ENCODE measurements at places on chromosomes 2 and 18.
A peak's percentile ranks its signal among the peaks of the same experiment; 100 is the strongest.

- DNase-seq, result no peak
These were observed 97.4 kb upstream of the FHL2 start for GRCh38 chr2:105496271-105496670.

DNA sequence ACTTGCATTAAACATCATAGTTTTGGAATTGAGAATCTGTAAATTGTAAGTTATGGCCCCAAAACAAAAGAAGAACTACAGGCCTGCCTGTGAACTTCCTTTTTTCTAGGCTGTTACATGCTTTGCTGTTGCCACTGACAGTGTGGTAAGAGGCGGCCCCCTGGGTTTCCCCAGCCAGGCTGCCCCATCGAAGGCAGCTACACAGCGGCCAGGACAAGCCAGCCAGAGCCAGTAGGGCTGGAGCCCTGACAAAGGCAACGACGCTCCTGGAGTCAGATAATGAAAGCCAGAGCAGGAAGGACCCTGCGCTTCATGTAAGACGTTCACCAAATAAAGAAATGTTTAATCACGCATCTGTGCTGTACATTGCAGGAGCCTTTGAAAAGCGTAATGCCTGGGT lies 55.0 kb downstream of the ANKRD44 start:
- DNase-seq, result no peak

- peak; percentile 51 for DNase-seq
These were observed 88.4 kb downstream of the PMAIP1 start for GRCh38 chr18:59988098-59988706.

DNA sequence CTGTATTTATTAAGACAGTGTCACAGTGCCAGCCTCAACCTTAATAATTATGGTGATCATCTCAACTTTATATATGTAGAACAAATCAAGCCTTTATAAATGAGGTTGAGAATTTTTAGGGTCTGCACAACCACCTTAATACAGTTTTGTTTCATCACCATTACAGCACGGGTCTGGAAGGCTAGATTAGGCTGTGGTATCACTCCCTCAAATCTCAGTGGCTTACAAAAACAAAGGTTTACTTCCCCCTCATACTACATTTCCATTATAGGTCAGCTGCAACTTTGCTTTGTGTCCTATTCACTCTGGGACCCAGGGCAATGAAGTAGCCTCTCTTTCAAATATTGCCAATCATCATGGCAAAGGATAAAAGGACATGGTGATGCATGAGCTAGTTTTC lies 23.3 kb upstream of the USP14 start:
- no peak for DNase-seq

DNA sequence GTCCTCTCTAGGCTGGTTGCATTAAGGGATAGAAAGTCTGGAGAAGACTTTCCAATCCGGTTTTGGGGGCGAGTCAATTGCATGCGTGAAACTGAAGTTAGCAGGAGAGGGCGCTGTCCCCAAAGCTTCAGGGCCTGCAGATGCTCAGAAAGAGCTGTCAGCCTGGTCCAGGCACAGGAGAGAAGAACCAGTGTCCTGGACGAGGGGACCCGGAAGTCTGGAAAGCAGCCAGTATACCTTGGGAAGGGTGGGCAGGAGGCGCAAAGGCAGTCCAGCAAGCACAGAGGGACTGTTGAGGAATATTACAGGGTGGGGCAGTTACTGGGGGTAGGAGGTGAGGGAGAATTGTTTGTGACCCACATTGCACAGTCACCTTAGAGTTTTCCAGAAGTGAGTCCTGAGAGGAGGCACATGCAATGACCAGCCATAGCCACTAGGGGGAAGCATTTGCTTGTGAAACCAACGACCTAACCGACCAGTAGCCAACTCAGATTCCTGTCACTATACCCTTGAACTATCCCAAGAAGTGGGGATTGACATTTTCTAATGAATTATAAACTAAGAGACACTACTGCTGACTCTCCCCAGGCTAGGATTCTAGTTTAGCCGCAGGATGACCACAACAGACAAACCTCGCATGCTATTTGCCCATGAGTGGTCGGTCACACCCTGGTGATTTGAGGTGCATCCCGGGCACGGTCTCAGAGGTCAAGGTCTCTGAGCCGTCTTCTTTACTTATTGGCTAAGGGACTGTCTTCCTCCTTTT lies 172.8 kb downstream of the RDH14 start:
- peak; percentile 48 for DNase-seq

DNA sequence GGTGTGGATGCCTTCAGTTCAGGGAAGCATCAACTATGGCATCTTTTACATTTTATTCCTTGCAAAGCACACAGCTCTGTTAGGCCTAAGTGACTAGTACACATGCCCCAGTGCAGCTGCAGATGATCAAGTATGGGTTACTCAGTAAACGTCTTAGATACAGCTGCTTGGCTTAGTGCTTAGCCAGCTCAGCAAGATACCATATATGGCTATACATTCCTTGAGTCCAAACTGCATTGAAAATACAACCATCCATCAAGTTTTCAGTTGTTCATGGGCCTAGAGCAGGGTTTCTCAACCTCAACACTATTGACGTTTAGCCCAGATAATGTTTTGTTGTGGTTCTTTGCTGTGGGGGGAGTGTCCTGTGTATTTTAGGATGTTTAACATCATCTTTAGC lies 769.9 kb downstream of the TSN start:
- peak; percentile 1 for DNase-seq

DNA sequence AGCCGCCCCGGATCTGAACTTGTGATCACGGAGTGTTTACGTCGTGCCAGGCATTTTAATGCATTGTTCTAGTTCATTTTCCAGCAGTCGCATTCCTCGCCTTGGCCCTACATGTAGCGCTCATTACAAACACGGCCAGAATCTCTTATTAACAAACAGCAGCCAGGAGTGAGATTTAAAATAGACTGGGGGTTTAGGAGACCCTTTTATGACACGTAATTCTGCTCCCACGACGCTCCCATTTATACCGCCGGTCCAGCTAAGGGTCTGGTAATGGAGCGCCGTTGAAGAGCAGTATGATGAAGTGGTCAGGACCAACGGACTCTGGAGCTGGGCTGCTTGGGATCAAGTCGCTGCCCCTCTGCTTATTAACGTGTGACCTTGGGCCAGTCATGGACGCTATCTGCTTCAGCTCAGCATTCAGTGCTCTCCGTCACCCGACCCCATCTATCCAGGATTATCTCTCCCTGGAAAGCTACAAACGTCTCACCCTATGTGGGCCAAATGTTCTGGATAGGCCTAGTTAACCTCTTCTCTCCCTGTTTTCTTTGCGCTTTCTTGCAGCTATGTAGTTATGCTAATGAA lies 745 bp downstream of the MSH2 start:
- no peak for DNase-seq

DNA sequence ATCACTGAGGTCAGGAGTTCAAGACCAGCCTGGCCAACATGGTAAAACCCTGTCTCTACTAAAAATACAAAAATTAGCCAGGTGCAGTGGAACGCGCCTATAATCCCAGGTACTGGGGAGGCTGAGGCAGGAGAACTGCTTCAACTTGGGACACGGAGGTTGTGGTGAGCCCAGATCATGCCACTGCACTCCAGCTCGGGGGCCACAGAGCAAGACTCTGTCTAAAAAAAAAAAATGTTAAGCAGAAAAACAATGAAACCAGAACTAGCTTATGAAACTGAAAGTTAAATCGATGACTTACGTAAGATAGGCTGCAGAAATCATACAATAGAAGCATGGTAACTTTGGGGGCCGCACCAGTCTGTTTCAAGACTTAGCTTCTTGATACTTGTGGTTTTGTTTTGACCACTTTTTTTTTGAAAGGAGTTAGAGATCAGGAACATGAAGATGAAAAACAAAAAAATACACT lies 6.2 kb upstream of the GPR155 start:
- DNase-seq, result no peak

GRCh38 chr2:58922245-58922644 lies 681.1 kb upstream of the FANCL start:
- no peak for DNase-seq

DNA sequence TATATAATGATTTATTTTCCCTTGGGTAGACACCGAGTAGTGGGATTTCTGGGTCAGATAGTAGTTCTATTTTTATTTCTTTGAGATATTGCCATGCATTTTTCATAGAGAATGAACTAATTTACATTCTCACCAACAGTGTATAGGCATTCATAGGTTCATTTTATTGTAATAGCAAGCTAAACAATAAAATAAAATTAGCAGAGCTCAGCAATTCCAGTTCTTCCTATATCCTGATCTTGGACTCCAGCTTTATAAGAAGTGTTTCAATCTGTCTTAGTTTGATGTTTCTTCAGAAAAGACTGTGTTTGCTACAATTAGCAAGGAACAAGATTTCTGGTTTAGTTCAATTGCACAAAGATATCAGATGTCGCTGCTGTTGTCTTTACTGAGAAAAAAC lies 1024.4 kb upstream of the LRRTM1 start:
- DNase-seq, result no peak

GRCh38 chr18:39485696-39486095 lies 1920.1 kb upstream of the CELF4 start:
- DNase-seq, result no peak

DNA sequence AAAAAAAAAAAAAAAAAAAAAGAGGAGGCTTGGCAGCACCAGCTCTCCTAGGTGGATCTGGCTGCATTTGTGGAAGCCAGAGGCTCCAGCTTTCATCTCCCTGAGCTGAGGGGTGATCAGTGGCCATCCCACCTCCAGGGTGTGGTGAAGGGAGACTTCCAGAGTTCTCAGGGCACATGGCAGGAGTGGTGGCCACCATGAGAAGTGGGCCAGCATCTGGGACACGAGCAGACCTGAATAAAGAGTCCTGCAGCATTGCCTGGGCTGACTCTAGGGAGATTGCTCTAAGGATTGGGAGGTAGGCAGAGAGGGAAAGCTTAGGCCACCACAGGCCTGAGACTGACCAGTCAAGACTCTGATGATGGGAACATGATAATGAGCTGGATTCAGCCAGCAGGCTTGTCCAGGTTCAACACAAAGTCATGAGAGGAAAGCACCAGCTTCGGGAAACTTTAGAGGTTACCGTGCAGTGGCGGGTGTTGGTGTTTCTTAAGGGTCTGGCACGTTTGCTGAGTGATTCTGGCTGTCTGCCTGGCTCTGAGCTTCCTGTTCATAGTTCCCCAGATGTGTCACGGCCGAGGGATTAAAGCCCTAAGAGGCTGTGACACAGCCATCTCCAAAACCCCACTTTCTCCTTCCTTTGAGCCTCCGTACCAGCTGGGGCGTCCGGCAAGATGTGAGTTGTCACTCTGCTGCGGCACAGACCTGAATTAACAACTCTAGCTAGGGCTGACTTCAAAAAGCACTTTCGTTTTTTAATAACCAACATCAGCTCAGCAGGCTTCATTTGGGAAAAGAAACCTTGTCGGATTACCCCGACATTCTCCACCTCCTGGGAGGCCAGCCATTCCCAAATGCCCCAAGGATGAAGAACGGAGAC lies 38.3 kb upstream of the IL1R1 start:
- no peak for DNase-seq

- DNase-seq, result no peak
These were observed 66.9 kb upstream of the DLX2 start for GRCh38 chr2:172169611-172170010.

Measured in AG04450 (cell line).